SW480 (cell line): ENCODE measurements at places on chromosomes 2 and 18.

- no peak for DNase-seq
Observed at GRCh38 chr2:232574674-232575403, 24.4 kb downstream of the EIF4E2 start.

DNA sequence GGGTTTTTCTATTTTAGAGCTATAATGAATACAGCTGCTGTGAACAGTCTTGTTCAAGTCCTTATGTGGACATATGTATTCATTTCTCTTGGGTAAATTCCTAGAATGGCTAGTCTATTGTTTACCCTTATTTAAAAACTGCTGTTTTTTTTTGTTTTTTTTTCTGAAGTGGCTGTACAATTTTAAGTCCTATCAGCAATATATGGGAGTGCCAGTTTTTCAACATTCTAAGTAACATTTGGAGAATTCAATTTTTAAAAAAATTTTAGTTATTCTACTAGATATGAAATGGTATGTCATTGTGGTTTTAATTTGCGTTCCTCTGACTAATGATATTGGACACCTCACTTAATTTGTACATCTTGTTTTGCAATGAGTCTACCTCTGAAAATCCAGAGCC, 349.7 kb downstream of the SATB2 start:
- DNase-seq, result no peak

DNA sequence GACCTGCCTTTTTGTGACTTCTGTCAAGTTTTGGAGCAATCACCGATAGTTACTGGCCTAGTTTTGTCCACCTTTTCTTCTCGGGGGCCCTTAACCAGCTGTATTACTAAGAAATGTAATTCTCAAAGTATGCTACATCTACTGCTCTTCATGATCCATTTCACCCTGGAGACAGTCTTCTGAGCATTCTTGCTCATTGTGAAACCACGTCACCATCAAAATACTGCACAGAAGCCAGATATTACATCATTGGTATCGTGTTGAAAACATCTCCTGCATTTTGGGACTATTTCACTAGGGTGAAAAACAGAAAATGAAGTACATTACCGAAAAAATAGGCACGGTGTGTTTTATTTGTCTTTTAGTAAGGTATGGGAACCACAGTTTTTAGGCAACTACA, 11.7 kb downstream of the LYPD6B start:
- no peak for DNase-seq

DNA sequence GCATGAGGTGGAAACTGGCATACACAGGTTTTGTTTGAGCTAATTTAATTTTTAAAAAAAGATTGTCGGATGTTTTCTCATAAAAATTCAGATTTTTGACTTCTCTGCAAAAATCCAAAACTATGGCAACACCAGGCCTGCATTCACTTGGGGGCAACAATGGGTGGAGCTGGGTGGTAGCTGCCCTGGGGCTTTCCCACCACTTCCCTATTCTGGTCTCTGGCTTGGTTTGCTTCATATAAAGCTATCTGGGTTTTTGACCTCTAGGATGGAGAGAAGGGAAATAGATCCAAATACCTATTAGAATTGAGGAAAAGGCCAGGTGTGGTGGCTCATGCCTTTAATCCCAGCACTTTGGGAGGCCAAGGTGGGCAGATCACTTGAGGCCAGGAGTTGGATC, 5.5 kb upstream of the CYP27A1 start:
- no peak for DNase-seq
